ENCODE measurements at places on chromosomes 6 and 20.

- no peak for DNase-seq
Observed at GRCh38 chr6:106857771-106858652, 116.5 kb downstream of the CD24 start.

DNA sequence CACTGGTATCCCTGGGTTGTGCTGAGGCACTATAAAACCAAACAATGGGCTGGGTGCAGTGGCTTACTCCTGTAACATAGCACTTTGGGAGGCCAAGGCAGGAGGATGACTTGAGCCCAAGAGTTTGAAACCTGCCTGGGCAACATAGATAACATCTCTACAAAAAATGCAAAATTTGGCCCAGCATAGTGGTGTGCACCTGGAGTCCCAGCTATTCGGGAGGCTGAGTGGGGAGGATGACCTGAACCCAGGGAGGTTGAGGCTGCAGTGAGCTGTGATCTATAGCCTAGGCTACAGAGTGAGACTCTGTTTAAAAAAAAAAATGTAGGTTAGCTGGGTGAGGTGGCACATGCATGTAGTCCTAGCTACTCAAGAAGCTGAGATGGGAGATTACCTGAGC is 7.7 kb upstream of the SLC4A11 start:
- DNase-seq, result no peak

DNA sequence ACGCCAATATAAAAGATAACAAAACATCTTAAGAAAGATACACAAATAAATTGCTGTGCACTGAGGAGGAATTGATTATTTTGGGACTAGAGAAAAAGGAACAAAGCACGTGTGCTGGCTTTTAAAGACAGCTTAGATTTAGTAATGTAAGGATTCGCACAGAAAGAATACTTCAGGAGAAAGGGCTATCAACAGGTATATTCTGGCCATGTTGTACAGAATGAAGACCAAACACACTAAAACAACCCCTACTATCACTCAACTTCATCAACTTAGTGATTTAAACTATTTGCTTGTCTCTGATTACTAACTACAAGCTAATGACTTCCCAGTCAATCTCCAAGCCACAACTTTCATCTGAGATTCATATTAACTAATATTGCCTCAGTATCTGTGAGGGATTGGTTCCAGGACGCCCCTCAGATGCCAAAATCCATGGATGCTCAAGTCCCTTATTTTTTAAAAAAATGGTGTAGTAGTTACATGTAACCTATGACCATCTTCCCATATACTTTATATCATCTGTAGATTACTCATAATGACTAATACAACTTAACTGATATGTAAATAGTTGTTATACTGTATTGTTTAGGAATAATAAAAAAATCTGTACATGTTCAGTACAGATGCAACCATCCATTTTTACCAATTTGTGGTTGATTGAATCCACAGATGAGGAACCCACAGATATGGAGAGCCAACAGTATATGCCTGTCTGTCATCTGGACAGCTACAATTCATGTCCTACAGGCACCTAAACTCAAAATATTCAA is 4.5 kb downstream of the DEK start:
- no peak for DNase-seq

GRCh38 chr6:3959385-3959784 is 110.2 kb downstream of the FAM50B start:
- DNase-seq, result no peak

- no peak for DNase-seq
Observed at GRCh38 chr20:47708953-47709833, 76.1 kb downstream of the SULF2 start.

DNA sequence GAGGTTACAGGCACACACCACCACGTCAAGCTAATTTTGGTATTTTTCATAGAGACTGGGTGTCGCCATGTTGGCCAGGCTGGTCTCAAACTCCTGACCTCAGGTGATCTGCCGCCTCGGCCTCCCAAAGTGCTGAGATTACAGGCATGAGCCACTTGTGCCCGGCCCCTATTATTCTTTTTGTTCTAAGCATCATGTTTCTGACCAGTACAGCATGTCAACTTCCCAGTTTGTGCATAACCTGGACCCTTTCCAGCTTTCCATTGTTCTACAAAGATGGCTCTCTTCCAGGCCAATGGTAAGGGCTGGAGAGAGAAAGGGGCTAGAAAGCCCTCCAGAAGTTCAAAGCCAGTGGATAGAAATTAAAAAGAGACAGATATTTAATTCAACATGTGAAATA is 91.3 kb upstream of the TNFAIP3 start:
- DNase-seq, result no peak

DNA sequence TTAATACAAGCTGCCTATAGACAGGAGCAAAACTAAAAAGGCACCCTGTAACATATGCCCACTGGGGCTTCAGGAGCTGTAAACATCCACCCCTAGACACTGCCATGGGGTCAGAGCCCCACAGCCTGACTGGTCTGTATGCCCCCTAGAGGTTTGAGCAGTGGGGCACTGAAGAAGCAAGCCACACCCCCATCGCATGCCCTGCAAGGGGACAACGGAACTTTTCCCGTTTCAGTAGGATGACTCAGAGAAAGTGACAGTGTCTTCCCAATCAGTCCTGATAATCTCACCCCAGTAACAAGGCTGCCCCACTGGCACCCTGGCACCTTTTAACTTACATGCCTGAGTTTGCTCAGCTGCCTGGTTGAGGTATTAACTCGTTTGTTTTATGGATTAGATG is 35.9 kb downstream of the BEND3 start:
- DNase-seq, result no peak

DNA sequence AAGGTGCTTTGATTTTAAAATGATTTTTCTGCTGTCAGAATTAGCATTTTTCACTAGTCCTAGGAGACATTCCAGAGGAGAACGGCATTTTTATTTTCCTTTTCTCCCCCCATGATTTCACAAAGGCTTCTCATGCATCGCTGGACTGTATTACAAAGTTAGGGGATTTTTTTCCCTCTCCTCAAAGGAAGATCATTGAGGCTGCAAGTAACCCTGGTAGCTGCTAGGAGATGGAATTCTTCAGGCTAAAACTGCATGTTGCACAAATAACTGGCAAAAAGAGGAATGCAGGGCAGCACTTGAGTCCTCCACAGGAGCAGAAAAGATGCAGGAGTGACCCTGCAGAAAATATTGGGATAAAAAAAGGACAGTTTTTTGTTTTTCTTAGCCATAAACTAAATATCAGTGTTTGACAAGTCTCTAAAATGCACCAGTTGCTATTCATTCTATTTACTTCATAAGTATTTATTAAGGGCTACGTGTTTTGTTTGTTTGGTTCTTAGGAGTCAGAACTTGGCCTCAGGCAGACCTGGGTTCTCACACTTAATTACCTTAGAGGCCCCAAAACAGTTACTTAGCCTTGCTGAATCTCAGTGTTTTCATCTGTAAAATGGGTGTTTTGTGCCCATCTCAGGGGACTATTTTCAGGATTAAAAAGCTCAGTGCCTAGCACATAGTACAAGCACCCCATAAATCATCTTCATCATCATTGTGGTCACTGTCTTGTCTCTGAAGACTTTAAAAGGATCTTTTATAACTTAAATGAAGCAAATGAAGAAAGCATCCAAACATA is 144.5 kb upstream of the ID4 start:
- DNase-seq, result no peak

GRCh38 chr6:25057111-25057905 is 121.5 kb upstream of the RIPOR2 start:
- no peak for DNase-seq

- no peak for DNase-seq
Observed at GRCh38 chr6:140434761-140435160, 1060.3 kb upstream of the CITED2 start.

DNA sequence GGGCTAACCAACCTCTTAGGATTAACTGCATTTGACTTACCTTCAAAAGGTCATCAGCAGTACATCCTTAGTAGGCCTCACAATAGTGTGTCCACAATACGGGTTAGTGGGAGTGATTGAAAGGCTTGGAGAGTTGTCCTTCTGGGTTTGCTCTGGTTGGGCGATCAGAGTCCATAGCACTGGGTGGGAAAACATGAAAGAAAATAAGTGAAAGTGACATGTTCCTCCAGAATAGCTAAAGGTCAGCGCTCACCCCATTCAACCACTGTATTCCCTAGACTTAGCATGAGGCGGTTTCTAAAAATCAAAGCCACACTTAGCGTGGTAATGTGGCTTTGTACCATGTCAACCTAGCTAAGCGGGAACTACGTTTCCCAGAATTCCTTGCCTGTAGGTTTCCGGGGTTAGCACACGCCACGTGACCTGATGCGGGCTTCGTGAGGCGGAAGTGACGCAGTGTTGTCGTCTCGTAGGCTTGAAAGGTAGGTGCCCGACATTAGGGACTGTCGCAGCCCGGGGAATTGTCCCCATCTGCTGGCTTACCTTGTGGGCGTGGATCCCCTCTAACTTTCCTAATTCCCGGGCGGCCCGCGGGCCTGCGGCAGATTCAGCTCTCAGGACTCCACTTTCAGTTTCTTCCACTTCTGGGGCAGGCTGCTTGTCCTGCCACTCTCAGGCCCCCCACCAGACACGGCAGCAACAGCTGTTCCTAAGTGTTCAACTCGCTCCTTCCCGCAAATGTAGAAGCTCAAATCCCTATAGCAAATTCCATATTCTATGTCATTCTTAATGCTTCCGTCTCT is 19.8 kb upstream of the SCP2D1 start:
- DNase-seq, result peak; percentile 85

DNA sequence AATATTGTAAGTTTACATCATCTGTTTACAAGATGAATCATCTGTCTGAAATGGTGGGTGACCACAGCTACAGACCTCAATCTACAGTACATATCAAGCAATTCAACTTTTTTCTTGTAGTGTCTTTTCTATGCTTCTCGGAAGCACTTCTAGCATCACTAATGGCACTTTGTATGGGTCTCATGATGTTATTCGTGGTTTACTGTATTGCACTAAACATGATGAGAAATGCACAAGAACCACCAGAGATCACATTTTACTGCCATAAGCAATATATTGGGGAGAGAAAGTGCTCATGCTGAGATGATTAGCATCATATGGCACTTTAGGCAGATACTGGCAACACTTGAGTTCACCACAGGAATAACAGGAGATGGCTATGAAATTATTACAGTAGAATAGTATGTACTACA is 15.4 kb upstream of the BTBD3 start:
- no peak for DNase-seq

- no peak for DNase-seq
Observed at GRCh38 chr6:156701966-156702365, 75.2 kb upstream of the ARID1B start.

DNA sequence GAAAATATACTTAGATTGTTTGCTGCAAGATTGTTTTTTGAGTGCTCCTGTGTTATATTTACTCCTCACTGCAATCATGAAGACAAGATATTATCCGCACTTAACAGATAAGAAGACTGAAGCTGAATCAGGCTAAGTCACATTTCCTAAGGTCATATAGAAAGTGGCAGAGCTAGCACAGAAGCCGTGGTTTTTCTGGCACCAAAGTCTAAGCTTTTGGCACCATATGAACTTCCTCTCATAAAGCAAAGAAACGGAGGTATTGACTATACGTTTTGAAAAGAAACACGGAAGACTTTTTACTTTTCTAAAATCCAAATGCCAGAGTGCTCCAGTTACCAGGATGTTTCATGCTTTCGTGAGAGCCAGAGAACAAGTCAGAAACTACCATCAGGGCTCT is 9.3 kb upstream of the DTD1 start:
- DNase-seq, result no peak

DNA sequence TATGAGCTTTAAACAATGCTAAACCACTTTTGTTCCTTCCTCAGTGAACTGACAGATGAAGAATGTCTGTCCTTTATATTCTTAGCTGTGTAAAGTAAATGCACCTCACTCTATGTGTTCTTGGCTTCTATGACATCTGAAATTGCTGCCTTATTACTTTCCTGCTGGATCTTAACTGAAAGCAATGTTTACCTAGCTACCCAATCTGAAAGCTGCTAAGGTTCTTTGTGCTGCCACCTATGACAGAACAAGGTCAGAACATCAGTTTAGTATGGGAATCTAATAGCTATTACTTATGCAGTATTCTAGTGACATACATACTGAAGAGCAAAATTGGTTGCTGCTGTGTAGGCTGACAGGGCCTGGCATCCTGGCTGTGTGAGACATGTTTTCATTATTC is 444.1 kb downstream of the KHDRBS2 start:
- no peak for DNase-seq
